ENCODE measurements at places on chromosomes 16 and 17.

GRCh38 chr17:59428916-59429485, 97.5 kb downstream of the YPEL2 start:
- peaks cover 2% of the 10 kb centered on the region for H3K27me3 ChIP-seq
- no peak overlapping the region for H3K27ac ChIP-seq
- peaks cover 33% of the 10 kb centered on the region for H3K4me1 ChIP-seq
- H3K4me3 ChIP-seq: no peak overlapping the region
- no peaks in the 10 kb centered on the region for H3K36me3 ChIP-seq

DNA sequence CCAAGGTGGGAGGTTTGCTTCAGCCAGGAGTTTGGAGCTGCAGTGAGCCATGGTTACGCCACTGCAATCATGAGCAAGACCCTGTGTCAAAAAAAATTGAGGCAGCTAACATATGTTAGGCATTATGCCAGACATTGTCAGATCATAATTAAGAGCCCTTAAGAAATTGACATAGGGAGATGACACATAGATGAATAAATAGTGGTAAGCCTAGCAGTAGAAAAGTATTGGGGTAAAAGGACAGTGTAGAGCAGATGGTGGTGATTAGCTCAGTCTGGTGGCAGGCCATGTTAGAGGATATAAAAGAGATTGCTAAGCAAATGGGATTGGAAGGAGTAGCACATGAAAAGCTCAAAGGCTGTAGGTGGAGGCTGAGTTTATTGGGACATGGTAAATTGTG, 22.6 kb downstream of the SRCAP start:
- H3K27me3 ChIP-seq: no peaks in the 10 kb centered on the region
- H3K4me1 ChIP-seq: peaks cover 7% of the 10 kb centered on the region
- no peak for DNase-seq
- no peak overlapping the region for H3K27ac ChIP-seq

DNA sequence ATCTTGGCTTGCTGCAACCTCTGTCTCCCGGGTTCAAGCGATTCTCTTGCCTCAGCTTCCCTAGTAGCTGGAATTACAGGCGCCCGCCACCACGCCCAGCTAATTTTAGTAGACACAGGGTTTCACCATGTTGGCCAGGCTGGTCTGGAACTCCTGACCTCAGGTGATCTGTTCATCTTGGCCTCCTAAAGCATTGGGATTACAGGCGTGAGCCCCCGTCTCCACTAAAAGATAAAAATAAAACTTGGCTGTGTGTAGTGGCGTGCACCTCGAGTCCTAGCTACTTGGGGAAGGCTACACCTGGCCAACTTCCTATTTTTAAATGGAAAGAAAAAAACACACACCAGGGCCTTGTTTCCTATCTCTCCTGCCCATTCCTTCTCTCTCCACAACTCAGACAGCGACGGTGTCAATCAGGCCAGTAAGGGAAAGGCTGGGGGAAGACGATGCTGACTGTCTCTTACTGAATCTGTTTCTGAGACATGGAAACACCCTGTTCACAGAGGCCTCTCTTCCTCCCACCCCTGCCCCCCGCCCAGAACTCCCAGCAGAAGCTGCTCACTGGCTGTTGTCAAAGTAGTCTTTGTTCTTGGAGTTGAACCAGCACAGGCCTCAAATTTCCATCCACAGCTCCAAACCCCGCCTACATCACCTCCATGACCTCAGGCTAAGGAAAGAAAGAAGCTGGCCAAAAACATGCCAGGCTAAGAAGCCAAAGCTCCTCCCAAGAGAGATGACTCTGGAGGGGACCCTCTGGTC, 96.6 kb downstream of the NXN start:
- H3K4me3 ChIP-seq: no peak overlapping the region
- DNase-seq: no peak
- H3K27ac ChIP-seq: no peak overlapping the region

- no peak overlapping the region for H3K4me3 ChIP-seq
- no peaks in the 10 kb centered on the region for H3K36me3 ChIP-seq
- H3K4me1 ChIP-seq: no peaks in the 10 kb centered on the region
- DNase-seq: no peak
- no peak overlapping the region for H3K27ac ChIP-seq
- no peaks in the 10 kb centered on the region for H3K27me3 ChIP-seq
Observed at GRCh38 chr16:35908942-35909341, 2449.5 kb downstream of the TP53TG3F start.

- H3K27me3 ChIP-seq: no peaks in the 10 kb centered on the region
- H3K27ac ChIP-seq: peak overlapping the region; percentile 97
- peaks cover 40% of the 10 kb centered on the region for H3K4me1 ChIP-seq
- H3K36me3 ChIP-seq: peaks cover 26% of the 10 kb centered on the region
- DNase-seq: no peak
Observed at GRCh38 chr16:68263559-68264127, 683 bp upstream of the SLC7A6 start.

GRCh38 chr17:33057564-33057963, 65.9 kb downstream of the SPACA3 start:
- no peaks in the 10 kb centered on the region for H3K4me1 ChIP-seq
- H3K36me3 ChIP-seq: no peaks in the 10 kb centered on the region
- DNase-seq: no peak
- H3K27ac ChIP-seq: no peak overlapping the region
- no peak overlapping the region for H3K4me3 ChIP-seq
- peaks cover 4% of the 10 kb centered on the region for H3K27me3 ChIP-seq

DNA sequence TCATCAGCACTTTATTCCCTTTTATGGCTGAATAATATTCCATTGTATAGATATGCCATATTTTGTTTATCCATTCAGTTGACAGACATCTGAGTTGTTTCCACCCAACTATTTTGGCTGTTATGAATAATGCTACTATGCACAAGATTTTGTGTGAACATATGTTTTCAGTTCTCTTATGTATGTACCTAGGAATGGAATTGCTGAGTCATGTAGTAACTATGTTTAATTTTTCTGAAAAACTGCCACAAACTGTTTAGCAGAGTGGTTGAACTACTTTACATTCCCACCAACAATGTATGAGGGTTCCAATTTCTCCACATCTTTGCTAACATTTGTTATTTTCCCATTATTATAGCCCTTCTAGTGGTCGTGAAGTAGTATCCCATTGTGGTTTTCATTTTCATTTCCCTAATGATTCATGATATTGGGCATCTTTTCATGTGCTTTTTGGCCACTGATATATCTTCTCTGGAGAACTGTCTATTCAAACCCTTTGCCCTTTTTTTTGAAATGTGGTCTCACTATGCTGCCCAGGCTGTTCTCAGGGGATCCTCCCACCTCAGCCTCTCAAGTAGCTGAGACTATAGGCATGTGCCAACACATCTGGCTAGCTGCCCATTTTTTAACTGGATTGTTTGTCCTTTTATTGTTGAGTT, 26.3 kb downstream of the SMURF2 start:
- peak overlapping the region; percentile 84 for H3K27ac ChIP-seq
- H3K27me3 ChIP-seq: no peaks in the 10 kb centered on the region
- DNase-seq: no peak
- no peak overlapping the region for H3K4me3 ChIP-seq

DNA sequence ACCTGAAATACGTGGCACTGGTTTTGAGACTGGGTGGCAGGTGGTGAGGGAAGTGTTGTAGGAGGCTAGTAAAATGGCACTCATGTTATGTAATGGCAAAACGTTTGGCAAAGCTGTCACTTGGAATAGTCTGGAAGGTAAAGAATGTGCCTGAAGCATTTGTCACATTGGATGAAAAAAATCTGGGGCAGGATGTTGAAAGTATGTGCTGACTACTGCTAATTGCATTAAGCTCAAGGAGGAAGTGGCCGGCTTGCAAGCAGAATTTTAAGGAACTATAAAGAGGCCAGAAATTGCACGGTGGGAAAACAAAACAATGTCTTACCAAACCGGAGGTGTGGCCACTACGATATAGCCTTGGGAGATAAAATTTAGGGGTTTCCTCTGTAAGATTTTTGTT, 26.6 kb upstream of the NLRP1 start:
- no peaks in the 10 kb centered on the region for H3K36me3 ChIP-seq
- H3K4me1 ChIP-seq: no peaks in the 10 kb centered on the region
- no peak overlapping the region for H3K4me3 ChIP-seq
- no peak overlapping the region for H3K27ac ChIP-seq

DNA sequence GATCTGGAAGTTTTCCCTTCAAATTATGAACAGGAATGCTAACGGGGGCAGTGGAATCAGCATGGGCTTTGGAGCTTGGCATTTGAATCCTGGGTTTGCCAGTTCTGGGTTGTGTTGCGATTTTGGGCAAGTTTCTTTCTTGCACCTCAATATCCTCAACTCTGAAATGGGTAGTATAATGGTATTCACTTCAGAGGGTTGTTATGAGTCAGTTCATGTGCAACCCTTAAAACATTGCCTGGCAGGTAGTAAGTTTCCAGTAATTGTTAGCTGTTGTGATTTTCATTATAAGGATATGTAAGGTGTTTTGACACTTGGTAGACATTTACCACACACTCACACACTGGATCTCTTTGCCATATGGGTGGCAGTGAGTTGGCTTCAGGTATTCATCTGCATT, 33.4 kb downstream of the SNX29 start:
- H3K36me3 ChIP-seq: peaks cover 1% of the 10 kb centered on the region
- DNase-seq: no peak

Measured in activated CD4-positive, alpha-beta T cell treated with anti-CD3 and anti-CD28 coated beads, Interleukin-2, amount 10 ng/mL, durations not matched to agents 24 days and 14 days (primary cell).